ENCODE measurements at places on chromosomes 11 and 22.

DNA sequence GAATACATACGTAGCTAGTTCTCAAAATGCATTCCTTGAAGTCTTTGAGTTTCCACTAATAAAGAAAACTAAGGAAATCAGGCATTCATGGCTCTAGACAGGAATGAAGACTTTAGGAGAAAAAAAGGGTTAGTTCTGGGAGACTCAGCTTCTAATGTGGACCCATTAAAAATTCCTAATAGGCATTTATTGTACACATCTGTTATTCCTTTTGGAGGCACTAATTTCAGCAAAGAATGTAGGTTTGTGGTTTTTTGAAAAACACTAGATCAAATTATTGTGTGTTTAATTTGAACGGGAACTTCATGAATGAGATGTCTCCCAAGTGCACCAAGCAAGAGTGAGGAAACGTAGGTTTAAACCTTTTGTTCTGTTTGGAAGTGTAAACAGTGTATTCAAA is 42.7 kb downstream of the PARVA start:
- DNase-seq, result no peak

DNA sequence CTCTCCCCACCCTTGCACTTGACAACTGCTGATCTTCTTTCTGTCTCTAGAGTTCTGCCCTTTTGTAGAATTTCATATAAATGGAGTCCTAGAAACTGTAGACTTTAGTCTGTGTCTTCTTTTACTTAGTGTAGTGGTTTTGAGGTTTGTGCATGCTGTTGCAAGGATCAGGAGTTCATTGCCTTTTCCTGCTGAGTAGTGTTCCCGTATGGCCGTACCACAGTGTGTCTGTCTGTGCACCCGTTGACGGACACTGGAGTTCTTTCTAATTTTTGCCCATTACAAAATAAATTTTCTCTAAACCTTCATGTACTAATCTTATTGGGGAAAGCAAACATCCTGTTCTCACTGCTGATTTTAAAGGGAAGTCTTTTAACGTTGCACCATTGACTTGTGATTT is 138.1 kb downstream of the TBC1D22A start:
- DNase-seq, result no peak

DNA sequence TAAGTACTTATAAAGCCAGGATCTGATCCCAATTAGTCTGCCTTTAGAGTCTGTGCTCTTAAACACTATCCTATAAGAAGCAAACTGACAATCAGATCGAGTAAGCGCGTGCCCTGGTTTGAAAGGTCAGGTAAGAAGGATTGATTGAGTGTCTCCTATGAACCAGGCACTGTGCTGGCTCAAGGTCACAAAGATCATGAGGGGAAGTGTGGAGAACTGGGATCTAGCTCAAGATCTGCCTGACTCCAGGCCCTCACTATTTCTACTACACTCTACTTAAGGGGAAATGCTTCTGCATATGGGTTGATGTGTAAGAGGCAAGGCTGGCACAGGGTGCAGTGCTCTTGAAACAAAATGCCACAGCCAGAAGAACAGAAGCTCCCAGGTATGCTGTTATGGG is 77.0 kb downstream of the ME3 start:
- no peak for DNase-seq

DNA sequence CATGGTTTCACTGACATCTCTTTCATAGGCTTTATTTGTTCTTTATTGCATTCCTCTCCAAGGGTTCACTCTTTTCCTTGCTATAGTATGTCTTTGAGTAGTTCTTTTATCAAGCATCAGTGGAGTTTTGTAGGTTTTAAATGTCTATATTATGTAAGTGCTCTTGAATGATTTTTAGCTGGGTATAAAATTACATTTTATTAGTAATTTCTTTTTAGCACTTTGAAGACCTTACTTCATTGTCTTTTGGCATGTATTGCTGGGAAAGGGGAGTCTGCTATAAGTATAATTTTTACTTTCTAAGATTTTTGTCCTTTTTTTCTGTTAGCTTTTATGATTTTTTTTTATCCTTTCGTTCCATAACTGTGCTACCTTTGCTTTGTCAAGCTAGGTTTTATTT is 25.5 kb upstream of the CAT start:
- no peak for DNase-seq
